GM23338 (cell line): ENCODE measurements at places on chromosomes 1 and 21. TPM values are rescaled to one million over a fixed set of nuclear protein-coding genes. Genes with fewer than 3 reads are reported as not detected.

Gene UBL4B
- not detected in 2 replicates for total RNA-seq

Gene JMJD4
- 17.7 and 17.9 TPM in 2 replicates for total RNA-seq

Gene BOLA1
- total RNA-seq, result 13.4 and 18.4 TPM in 2 replicates

Gene EXOC8
- total RNA-seq, result 14.4 and 16.5 TPM in 2 replicates

Gene FAM72B
- total RNA-seq, result 15.0 and 16.0 TPM in 2 replicates

Gene CRNN
- not detected in 2 replicates for total RNA-seq

Gene LCE3D
- not detected in 2 replicates for total RNA-seq

Gene OVAAL
- total RNA-seq, result not detected in 2 replicates

Gene HECTD3
- total RNA-seq, result 31.0 and 31.4 TPM in 2 replicates

Gene KPRP
- total RNA-seq, result not detected in 2 replicates

Gene KTI12
- 12.0 and 13.0 TPM in 2 replicates for total RNA-seq

Gene E2F2
- total RNA-seq, result 2.6 and 3.4 TPM in 2 replicates

Gene TTC24
- not detected in 2 replicates for total RNA-seq

Gene SEMA4A
- total RNA-seq, result 17.0 and 20.2 TPM in 2 replicates

Gene OR2L2
- 0.07 TPM in 1 of 2 replicates, not detected in the other for total RNA-seq

Gene CFHR3
- 0.17 and 2.0 TPM in 2 replicates for total RNA-seq

Gene TRIM67
- total RNA-seq, result 0.03 TPM in 1 of 2 replicates, not detected in the other

Gene LAPTM5
- total RNA-seq, result not detected in 2 replicates

Gene SNRNP40
- total RNA-seq, result 117 and 135 TPM in 2 replicates

Gene CYP4X1
- 2.2 and 3.6 TPM in 2 replicates for total RNA-seq

Gene ZMYND12
- 0.58 and 0.63 TPM in 2 replicates for total RNA-seq

Gene SPRR4
- not detected in 2 replicates for total RNA-seq

Gene COL9A2
- total RNA-seq, result 2.8 and 9.1 TPM in 2 replicates

Gene SV2A
- total RNA-seq, result 41.7 and 42.5 TPM in 2 replicates

Gene RGS13
- total RNA-seq, result not detected in 2 replicates

Gene TOR1AIP1
- 20.6 and 25.8 TPM in 2 replicates for total RNA-seq

Gene CCDC181
- 3.1 and 3.4 TPM in 2 replicates for total RNA-seq

Gene CD101
- total RNA-seq, result 0.74 and 1.2 TPM in 2 replicates

Gene CITED4
- total RNA-seq, result 16.4 and 18.7 TPM in 2 replicates

Gene FCRL6
- total RNA-seq, result not detected in 2 replicates

Gene CACNA1S
- total RNA-seq, result 0.03 and 0.04 TPM in 2 replicates

Gene OR2T29
- total RNA-seq, result not detected in 2 replicates

Gene AMY1B
- not detected in 2 replicates for total RNA-seq

Gene S100A2
- 0.66 TPM in 1 of 2 replicates, not detected in the other for total RNA-seq

Gene KIFAP3
- 3.1 and 5.2 TPM in 2 replicates for total RNA-seq

Gene ADPRS
- 46.6 and 47.1 TPM in 2 replicates for total RNA-seq

Gene ALPL
- 166 and 187 TPM in 2 replicates for total RNA-seq

Gene ZBTB17
- 21.6 and 26.6 TPM in 2 replicates for total RNA-seq

Gene PCP4L1
- 1.4 and 3.8 TPM in 2 replicates for total RNA-seq

Gene KRTAP11-1
- not detected in 2 replicates for total RNA-seq

Gene PRRX1
- not detected in 2 replicates for total RNA-seq

Gene FMOD
- 0.31 and 1.3 TPM in 2 replicates for total RNA-seq

Gene KCNC4
- 10.5 and 10.7 TPM in 2 replicates for total RNA-seq

Gene KIAA0040
- total RNA-seq, result 10.2 and 11.9 TPM in 2 replicates

Gene SHISAL2A
- total RNA-seq, result 0.10 TPM in 1 of 2 replicates, not detected in the other

Gene S100A1
- total RNA-seq, result 0.66 TPM in 1 of 2 replicates, not detected in the other

Gene SFN
- total RNA-seq, result 2.6 and 4.1 TPM in 2 replicates

Gene CLCA4
- not detected in 2 replicates for total RNA-seq

Gene DCAF8
- 84.4 and 104 TPM in 2 replicates for total RNA-seq

Gene CFAP57
- total RNA-seq, result 0.38 and 1.6 TPM in 2 replicates

Gene FAM3B
- 0.74 and 2.5 TPM in 2 replicates for total RNA-seq
